Activated T-helper 9 cell treated with anti-CD3 and anti-CD28 coated beads, Interleukin-2, amount 50 U/mL, for 16 hours (primary cell): ENCODE measurements at places on chromosomes 6 and 20.

DNA sequence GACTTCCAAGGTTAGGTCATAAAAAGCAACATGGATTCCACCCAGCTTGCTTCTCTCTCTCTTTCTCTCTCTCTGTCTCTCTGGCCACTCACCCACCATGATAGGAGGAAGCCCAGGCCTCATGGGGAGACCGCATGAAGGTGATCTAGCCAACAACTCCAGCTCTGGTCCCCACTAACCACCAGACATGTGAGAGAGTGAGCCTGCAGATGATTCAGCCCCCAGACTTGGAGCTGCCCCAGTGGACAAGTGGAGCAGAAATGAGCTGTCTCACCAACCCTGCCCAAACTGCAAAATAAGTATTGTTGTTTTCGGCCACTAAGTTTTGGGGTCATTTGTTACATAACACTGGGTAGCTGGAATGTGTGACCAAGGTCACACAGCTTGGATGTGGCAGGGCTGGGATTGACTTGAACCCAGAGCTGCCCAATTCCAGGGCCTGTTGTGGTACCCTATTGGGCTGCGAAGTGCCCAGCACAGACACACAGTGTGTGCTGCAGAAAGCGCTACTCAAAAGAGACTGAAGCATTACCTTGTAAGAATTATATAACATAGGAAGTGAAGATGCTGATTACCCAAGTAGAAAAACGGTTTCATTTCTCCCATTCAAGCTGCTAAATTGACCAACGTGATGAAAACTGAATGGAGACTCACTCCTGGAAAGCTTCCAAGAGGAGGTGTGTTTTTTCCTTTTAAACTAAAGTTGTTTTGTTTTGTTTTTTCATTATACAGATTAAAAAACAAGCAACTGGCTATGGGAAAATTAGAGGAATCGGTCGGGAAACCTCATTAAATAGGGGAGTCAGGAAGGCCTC is 9.1 kb upstream of the TLDC2 start:
- no peak for DNase-seq

DNA sequence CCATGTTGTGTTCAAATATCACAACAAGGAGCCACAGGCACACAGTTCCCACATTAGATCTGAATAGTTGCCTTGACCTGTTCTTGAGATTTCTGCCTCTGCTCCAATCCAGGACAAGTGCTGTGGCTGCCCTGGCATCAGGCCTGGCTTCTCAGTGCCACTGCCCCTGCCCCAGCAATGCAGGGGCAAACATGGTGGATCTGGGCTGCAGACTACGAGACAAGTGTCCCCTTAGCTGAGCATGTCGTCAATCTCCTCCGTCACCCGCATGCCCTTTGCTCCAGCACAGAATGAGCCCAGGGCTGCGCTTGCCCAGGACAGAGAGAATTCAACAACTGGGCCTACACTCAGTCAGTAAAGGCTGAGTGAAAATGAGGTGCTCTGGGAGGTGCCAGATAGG is 201.6 kb downstream of the SYNDIG1 start:
- DNase-seq, result no peak

- no peak for DNase-seq
Observed at GRCh38 chr6:97198046-97198565, 84.9 kb downstream of the MMS22L start.

GRCh38 chr20:63125838-63126601 is 89.9 kb downstream of the YTHDF1 start:
- no peak for DNase-seq

DNA sequence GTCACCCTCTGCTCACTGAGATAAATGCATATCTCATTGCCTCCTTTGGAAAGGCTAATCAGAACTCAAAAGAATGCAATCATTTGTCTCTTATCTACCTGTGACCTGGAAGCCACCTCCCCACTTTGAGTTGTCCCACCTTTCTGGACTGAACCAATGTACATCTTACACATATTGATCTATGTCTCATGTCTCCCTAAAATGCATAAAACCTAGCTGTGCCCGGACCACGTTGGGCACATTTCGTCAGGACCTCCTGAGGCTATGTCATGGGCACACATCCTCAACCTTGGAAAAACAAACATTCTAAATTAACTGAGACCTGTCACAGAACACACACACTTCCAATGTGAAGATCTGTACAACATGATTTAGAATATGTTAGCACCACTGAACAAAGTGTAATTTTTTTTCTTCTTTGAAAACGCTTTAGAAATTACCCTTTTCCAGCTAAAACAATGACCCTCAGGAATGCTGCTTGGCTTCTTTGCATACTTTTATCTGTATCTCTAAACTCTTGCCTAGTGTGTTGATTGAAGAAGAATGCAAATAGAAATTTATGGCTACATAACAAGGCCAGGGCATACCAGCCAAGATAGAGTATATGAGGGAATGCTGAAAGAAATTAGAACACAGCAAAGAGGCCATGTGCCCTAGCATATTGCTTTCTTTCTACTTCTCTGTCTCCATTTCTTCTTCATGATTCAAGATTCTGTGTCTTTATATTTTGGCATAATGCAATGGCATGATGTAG is 84.6 kb upstream of the DST start:
- no peak for DNase-seq

DNA sequence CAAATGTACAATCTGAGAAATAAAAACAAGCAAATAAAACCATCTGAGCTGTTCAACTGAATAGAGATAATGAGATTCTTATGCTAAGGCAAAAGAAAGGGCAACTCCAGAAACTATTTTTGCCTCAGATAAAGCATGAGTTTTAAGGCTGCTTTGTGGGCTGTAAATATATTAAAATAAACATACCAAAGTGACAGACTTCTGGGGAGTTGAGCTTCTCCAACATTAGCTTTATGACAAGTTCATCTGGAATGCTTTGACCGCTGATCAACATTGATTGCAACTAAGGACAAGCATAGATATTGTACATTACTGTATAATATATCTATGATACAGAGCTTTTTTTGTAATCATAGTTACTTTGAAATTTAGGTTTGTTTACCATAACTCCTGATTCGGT is 19.3 kb downstream of the AK9 start:
- DNase-seq, result no peak

DNA sequence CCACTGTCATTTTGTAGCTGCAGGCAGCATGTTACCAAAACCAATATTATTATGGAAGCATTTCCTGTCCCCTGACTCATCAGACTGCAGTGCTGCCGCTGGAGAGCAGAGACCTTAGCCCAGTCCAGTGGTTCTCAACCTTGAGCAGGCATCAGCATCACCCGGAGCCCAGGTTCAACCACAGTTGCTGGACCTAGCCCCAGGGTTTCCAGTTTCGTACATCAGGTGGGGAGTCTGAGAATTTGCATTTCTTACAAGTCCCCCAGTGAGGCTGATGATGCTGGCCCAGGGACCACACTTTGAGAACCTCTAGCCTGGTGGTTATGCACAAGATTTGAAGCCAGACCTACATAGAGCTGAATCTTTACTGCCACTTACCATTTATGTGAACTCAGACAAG is 47.3 kb downstream of the LY86 start:
- no peak for DNase-seq

DNA sequence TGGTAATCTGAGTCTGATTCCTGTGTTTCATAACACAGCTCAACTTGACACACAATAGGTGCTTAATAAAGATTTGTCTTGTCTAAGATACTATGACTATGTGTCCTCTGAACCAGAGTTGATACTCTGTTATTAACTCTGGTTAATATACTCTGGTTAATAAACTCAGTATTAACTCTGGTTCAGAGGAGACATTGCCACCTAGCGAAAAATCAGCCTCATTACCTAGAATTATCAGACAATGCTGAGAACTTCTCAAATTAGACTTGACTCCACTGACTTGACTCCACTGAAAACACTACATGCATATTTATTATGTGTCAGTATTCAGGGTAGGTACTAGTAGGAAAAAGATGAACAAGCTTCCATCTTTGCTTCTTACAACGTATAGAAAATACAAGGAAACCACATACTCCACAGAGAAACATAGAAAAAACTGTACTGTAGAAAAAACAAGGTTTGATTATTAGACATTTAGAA is 73.9 kb downstream of the AHI1 start:
- no peak for DNase-seq
